Stimulated activated CD4-positive, alpha-beta T cell treated with anti-CD3 and anti-CD28 coated beads, Interleukin-1b, Interleukin-23, amount 100 ng/mL, for 1 hour (primary cell): ENCODE measurements at places on chromosomes 12 and 14.

- no peak for DNase-seq
These were observed 24.6 kb downstream of the TPCN1 start for GRCh38 chr12:113245695-113246477.

DNA sequence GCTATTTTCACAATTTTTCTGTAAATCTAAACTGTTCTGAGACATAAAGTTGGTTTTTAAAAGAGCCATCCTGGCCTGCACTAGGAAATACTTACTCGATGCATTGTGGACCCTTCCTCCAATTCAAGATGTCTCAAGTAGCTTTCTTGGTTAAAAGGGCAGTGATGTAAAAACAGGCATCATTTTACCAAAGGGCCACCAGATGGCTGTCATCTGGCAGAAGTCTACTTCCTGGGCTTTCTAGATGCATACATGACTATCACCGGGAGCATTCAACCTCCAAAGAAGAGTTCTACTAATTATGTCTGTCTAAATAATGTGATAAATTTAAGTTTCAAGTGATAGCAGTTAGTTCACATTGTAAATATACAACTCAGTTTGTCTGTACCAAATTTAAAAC is 96.8 kb upstream of the FRMD6 start:
- no peak for DNase-seq

- no peak for DNase-seq
These were observed 28.4 kb downstream of the PTPN11 start for GRCh38 chr12:112447106-112447505.

GRCh38 chr12:3520168-3520567 is 29.2 kb downstream of the PRMT8 start:
- DNase-seq, result no peak

DNA sequence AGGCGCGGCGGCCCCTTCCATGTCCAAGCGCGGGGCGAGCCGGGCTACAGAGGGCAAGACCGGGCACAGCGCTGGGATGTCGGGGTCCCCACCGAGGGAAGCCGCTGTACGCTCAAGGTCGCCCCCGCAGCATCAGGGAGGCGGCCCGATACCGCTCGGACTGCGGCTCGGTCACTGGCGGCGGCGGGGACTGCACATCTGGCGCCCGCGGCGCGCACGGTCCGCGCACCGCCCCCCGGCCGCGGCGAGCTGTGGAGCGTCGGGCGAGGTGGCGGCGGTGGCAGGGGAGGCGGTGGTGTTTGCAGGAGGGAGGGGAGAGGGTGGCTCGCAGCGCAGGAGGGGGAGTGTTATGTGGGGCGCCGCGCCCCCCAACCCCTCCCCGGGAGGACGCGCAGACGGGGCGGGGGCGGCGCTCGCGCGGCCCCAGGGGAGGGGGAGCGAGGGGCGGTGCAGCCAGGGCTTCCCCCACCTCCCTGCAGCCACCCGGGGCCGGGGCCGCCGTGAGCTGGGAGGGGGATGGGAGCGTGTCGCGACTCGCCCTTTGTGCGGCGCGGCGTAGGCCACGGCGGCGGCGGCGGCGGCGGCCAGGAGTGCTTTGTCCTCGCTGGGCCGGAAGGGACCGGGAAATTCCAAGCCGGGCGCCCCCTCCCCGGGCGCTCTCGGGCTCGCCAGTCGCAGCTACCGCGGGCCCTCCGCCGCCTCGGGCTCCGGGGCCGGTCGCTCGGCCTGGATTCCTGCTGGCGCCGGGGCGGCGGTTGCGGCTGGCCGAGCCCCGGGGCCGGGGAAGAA is at the start of gene NUAK1:
TSS of gene NUAK1 (minus strand) at position 322 of the 789 bp plus-strand sequence. CDS start at position 21, 301 bp downstream.
- no peak for DNase-seq

DNA sequence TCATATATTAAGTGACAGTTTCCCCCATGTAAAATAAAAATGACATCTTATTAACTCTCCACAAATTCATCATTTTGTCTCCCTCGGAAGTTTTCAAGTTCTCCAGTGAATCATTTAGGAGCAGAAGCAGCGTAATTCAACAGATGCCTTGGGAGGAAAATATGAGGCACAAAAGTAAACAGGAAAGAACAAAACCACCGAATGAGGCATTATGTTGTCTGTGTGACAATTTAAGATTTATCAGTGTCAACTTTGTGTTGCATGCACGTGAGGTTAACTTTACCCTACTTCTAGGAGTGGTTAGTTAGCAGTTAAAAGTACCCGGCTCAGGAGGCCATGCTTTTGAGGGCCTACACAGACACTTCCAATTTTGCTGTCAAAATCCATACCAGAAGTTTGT is 258.6 kb downstream of the IPO8 start:
- DNase-seq, result no peak

GRCh38 chr12:78560633-78561032 is 303.9 kb upstream of the SYT1 start:
- DNase-seq, result no peak

GRCh38 chr14:21257394-21257909 is 11.8 kb downstream of the HNRNPC start:
- no peak for DNase-seq

DNA sequence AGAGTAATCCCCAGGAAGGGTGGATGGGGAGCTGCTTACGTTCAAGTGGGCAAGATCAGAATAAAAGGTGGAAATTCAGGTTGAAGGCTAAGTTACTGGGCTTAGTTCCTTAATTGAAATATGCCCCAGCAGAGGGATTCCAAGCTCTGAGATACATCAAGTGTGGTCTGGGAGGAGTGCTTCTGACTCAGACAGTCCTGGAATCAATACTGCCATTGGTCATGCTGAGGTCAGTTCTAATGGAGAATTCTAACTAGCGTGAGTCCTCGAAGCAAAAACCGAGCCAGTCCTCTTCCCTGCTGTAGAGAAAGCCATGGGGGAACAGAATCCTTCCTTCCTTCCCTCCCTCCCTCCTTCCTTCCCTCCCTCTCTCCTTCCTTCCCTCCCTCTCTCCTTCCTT is 39.9 kb downstream of the NOS1 start:
- DNase-seq, result no peak

- DNase-seq, result no peak
These were observed 32.8 kb downstream of the MIA2 start for GRCh38 chr14:39266525-39266870.

DNA sequence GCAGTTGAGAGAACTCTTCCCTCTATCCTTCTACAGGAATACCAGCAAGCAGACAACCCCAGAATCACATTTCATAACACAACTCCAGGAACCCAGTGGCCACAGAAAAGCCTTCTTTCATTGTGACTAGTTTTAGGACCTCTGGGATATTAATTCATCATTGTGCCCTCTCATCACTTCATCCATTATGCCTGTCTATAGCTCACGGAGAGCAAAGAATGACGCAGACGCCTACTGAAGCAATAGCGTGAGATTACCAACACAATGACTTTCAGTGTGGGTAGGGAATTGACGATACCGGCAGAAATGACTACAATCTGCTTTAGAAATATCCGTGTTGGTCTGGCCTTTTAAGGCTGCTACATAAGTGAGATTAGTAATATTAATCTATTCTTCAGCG is 158.1 kb upstream of the FOXG1 start:
- no peak for DNase-seq

GRCh38 chr14:97315790-97316189 is 518.6 kb downstream of the VRK1 start:
- no peak for DNase-seq

- DNase-seq, result no peak
These were observed 62.1 kb upstream of the TRIM9 start for GRCh38 chr14:51157012-51157411.

DNA sequence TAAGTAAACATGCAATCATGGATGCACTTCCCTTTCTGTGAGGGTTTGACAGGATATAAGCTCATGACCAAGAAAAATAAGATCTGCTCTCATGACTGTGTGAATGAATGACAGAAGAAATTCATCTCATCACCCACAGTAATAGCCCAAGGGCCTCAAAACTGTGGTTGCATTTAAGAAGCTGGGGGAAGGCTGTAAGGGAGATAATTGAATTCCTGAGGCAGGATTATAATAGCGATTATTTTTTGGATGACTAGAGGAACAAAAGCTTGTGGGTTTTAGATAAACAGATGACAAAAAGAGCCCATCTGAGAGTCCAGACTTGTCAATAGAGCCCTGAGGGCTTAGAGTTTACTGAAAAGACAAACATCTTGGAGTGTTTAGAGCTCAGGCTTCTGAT is 161.2 kb downstream of the NTF3 start:
- DNase-seq, result no peak

GRCh38 chr12:88251798-88252197 is 109.7 kb downstream of the TMTC3 start:
- no peak for DNase-seq

DNA sequence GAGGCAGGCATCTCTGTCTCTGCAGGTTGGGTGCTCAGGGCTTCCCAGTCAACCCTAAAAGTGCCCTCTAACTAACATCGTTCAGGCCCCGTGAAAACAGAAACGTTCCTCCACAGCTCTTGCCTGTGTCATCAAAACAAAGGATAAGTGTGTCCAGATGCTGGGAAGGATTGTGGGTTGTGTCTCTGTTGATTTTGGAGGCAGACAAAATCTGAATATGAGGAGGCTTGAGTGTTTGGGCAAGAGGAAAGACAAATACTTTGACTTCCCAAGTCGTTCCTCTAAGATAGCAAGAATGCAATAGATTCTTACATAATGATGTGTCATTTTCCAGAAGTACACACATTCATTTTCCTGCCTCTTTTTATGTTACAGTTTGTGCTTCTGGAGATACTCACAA is 52.9 kb downstream of the SERPINA3 start:
- DNase-seq, result no peak

DNA sequence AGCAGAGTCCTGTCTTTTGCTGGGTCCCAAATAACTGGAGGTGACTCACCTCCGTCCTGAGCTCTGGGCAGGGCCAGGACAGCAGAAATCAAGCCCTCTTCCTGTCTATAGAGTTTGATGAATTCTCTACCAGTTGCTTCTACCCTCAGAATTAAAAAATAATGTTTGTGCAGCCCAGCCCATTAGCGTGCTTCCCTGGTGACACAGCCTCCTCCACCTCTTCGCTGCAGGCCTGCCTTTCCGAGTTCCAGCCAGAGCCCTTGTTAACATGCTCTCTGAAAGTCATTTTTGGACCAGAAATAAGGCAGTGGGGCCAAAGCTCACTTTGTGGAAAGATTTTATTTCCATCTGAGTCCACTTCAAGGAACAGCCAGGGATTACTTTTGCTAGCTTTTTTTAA is 94.0 kb downstream of the TBX5 start:
- no peak for DNase-seq

DNA sequence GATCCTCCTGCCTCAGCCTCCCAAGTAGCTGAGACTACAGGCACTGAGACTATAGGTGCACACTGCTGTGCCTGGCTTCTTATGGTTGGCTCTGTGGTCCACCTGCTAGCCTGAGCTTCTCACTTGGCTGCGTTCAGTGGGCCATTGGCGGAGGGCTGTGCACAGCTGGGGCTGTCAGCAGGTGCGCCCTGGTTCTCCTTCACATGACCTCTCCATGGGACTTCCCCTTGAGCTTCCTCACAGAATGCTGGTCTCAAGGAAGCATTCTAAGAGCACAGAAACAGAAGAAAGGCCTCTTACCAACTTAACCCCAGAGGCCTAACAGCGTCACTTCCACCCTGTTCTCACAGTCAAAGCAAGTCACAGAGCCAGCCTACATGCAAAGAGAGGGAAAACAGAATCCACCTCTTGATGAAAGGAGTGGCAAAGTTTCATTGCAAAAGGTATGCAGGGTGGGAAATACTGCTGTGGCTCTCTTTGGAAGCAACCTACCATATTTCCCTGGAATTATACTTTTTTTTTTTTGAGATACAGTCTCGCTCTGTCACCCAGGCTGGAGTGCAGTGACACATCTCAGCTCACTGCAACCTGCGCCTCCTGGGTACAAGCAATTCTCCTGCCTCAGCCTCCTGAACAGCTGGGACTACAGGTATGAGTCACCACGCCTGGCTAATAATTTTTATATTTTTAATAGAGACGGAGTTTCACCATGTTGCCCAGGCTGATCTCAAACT is 9.3 kb downstream of the RILPL2 start:
- DNase-seq, result no peak

DNA sequence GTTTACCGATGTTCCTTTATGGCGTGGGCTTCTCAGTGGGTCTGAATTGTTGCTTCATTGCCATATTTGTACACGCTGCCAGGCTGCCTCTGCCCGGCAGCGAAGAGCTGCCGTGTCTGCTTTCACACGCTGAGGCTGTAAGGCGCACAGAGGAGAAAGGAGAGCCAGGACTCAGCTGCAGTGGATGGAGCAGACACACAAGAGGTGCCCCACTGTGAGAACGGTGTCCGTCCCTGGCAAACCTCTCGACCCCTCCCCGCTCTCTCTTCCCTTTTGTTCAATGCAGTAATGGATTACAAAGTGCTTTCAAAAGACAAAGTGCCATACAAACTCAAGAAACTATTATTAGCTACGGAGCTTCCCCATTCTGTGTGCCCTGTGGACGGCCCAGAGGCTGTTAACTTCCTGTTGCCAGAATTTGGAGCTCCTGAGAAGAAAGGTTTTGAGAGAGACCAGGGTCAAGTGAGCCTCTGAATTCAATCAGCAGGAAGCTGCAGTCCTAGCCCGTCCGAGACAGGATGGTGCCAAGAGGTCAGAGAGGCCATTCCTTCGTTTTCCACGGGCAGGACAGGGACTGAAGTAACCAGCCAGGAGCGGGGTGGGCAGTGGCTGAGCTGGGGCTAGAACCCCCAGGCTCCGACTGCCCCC is 15.8 kb downstream of the CCND2 start:
- DNase-seq, result no peak
